Stimulated activated CD4-positive, alpha-beta T cell treated with anti-CD3 and anti-CD28 coated beads, Interleukin-12 subunit alpha, Interleukin-12 subunit beta, amount 100 ng/mL, for 4 hours (primary cell): ENCODE measurements at places on chromosomes 3 and 15.
A peak's percentile ranks its signal among the peaks of the same experiment; 100 is the strongest.

GRCh38 chr3:107651782-107652181 lies 129.0 kb downstream of the BBX start:
- no peak for DNase-seq

DNA sequence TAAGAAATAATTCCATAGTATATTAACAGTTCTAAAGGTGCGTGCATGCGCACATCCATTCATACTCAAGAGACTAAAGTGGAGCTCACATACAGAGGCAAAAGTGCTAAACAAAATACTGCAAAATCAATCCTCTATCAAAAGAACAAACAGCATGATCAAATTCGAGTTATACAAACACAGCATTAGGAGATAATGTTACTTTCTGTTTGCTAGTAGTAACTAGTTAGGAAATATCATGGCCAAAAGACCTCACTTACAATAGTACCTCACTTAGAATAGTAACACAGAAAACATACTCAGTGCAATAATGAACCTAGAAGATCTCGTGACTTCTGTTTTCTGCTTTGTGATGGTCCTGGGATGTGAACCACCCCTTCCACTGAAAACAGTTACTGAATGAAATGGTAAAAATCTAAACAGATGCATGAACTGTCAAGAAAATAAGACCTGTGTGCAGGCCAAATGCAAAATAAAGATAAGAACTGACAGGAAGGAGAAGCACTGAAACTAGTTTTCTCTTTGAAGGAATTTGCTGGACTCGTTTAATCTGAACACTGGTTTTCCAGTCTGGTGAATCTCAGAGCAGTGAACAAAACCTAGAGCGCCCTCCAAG lies 20.9 kb upstream of the CEMIP start:
- DNase-seq, result no peak

- no peak for DNase-seq
These were observed 17.1 kb downstream of the CACNA2D2 start for GRCh38 chr3:50486219-50486888.

GRCh38 chr3:13149330-13150108 lies 76.3 kb upstream of the IQSEC1 start:
- no peak for DNase-seq

DNA sequence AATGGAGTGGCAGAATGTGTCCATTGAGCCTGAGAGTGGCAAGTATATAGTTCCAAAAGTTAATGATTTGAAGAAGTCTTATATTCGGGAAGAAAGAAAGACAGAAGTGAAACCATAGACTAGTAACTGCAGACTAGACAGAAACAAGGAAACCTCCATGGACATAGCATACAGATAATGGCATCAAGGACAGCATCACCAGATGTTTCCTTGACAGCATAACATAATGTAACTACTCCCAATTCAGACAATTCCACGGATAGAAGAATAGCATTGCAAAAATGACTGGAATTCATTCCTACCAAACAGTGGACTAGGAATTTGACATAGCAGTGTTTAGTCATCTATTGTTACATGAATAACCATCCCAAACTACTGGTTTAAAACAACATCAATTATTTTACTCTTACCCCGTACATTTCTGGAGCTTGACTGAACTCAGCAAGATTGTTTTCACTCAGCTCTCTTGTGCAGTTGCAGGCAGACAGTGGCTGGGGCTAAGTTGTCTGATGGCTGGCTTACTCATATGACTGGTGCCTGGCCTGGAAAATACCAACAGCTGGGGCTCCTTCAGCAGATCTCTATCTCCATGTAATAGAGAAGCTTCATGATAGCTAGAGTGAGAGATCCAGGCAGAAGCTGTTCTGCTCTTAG lies 109.7 kb upstream of the GADL1 start:
- DNase-seq, result no peak

DNA sequence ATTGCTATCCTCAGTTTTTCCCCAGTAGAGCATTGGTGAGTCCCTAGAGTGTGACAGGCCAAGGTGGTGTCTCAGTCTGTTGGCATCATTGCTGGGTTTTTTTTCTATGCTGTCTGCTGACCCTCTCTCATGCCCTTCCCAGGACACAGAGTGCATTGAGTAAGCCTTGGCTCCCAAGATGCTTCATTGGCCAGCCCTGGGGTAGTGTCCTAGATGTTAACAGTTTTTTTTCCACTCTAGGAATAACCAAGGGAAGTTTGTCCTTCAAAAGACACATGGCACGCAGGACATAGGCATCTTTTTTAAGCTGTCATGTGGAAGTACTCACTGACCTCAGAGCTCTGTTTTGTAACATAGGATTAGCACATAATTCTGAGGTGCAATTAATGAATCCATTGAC lies 19.5 kb downstream of the ADAMTSL3 start:
- DNase-seq, result no peak

- DNase-seq, result no peak
These were observed 17.9 kb upstream of the NRROS start for GRCh38 chr3:196621611-196622010.

- peak; percentile 47 for DNase-seq
These were observed 61.0 kb upstream of the ANKRD28 start for GRCh38 chr3:15858547-15859506.

GRCh38 chr3:50415816-50416215 lies 56.5 kb upstream of the TMEM115 start:
- no peak for DNase-seq

GRCh38 chr3:18466136-18466535 lies 41.0 kb upstream of the SATB1 start:
- DNase-seq, result no peak

DNA sequence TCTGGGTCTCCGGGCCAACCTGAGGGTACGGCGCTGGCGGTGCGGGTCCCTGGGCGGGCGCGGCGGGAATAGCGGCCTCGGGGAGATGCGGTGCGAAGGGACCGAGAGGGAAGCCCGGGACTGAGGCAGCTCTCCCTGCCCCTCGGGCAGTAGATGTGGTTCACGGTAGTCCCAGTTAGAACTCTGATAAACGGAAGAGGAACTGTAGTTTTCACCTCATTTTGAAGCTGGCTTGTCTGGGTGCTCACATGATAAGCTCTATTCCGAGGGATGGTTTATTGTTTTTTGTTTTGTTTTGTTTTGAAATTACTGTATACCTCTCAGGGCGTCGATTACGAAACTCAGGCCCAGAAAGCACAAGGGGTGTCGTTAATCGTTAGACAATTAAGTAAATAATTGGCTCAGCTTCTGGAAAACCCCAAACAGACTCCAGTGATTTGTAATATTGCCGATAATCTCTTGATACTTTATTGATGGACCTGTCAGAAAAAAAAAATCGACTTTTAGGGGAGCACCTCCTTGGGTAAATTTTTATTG lies 413 bp downstream of the NUSAP1 start:
- DNase-seq, result no peak

DNA sequence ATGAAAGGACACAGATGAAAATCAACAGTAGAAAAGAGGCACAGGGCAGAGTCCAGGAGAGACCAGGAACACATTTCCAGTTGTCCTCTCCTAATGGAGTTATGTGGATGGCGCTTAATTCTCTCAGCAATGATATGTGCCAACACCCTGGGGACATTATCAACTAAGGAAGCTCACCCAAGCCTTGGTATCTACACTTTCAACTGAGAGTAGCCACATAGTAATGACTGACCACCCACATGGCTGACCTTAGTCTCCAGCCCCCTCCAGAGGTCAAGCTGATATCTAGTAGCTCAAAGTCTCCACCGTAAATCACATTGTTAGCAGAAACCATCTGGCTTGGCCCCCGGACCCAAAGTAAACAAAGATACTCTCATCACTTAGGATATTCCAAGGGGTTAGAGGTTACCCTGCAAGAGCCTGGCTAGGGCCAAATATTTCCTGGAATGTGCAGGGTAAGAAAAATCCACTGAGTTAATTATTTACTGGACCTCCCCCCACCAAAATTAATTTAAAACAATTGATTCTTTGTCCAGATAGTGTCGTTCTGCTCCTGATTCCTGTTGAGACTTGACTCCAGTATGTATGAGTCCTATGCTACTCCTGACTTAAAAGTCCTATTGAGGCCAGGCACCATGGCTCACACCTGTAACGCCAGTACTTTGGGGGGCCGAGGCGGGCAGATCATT lies 24.8 kb downstream of the GABRR3 start:
- no peak for DNase-seq

- no peak for DNase-seq
These were observed 130.1 kb downstream of the UACA start for GRCh38 chr15:70633103-70633831.

- no peak for DNase-seq
These were observed 22.2 kb upstream of the SOX2 start for GRCh38 chr3:181689546-181689945.

DNA sequence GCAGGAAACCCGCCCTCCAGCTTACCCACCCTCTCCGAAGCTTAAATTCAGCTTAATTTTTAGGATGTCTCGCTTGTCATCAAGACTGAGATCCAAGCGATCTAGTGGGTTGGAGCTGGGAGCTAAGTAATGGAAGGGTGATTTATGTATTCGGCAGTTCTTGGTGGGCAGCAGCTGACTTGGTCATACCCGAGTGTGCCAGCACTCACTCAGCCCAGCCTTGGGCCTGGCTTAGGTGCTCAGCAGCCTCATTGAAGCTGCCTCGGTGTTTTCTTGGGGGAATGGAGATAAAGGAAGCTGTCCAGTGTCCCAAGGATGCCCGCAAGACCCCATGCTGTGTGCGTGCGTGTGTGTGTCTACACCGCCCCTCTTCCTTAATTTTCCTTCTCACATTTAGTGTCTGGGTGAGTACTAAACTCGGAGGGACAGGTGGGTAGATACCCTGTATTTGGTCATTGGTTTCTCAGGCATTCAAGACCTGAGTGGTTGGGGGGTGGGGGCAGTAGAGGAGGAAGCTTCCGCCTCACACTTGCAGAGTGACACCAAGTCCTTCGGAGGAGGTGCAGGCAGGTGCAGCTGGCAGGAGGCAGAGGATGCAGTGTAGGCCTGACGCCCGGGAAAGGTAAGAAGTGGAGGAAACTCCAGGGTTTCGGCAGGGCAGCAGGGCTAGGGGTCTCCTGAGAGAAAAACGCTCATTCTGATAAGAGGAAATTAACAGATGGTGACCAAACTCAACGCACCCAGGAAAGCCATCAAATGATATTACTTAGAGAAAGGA lies 92.8 kb downstream of the PCSK6 start:
- DNase-seq, result no peak

- DNase-seq, result peak; percentile 51
These were observed 2.4 kb downstream of the CIB1 start for GRCh38 chr15:90231028-90232017.

GRCh38 chr3:149339931-149340309 lies 6.5 kb upstream of the TM4SF18 start:
- DNase-seq, result no peak

DNA sequence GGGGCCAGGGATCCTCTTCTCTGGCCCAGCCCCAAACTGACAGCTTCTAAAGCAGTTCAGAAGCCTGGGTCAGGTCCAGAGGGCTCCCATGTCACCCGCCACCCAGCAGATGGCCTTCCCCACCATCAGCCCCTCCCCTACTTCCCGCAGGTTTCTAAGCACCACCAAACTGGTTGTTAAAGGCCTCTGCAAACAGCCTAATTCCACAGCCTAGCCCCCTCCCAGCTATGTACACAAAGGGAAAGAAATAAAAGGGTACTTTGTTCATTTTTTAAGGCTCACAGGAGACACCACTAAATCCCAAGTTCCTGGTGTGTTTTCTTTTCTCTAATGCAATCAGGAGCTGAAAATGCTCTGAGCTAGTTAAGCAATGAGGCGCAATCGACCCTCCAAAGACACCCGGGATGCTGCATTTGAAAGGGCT lies 30.6 kb downstream of the PLCH1 start:
- DNase-seq, result no peak

DNA sequence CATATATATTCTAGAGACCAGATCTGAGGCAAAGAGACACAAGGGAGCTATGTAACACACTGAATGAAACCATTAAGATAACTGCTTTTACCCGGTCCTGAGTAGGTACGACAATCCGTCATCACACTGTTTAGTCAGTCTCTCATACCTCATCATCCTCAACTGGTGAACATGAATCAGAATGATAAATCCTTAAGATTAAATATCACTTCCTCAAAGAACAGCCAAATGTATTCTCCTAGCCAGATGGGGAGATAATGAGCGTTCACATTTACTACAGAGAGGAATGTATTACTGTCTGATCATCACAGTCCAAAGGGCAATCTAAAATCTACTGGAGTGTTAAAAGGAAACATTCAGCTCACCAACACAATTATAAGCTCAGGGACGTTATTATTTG lies 319.4 kb upstream of the STAC start:
- no peak for DNase-seq

DNA sequence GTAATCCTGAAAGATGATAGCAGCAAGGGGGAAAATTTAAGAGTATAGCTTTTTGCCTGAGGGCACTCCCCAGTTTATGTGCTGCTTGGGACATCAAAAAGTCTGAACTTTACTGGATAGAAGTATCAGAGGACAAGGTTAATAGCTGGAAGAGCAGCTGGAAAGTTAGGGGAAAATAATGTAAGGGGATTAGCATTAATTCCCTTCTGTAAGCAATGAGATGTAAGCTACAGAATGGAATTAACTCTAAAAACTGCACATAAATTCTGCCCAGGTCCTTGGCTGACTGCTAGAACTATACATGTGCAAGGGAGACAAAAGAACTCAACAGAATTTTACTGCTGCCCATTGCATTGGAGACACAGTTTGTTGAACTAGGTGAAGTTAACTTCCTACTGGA lies 55.6 kb downstream of the ATP11B start:
- no peak for DNase-seq

DNA sequence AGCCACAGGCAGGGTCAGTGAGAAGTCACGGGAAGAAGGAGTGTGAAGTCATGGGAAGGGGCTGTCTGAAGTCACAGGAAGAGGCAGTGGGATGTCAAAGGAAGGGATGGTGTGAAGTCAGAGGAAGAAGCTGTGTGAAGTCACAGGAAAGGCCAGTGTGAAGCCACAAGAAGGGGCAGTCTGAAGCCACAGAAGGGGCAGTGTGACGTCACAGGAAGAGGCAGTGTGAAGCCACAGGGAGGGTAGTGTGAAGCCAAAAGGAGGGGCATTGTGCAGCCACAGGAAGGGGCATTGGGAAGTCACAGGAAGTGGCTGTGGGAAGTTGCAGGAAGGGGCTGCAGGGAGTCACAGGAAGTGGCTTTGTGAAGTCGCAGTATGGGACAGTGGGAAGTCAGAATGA lies 35.1 kb downstream of the GASK1A start:
- no peak for DNase-seq

DNA sequence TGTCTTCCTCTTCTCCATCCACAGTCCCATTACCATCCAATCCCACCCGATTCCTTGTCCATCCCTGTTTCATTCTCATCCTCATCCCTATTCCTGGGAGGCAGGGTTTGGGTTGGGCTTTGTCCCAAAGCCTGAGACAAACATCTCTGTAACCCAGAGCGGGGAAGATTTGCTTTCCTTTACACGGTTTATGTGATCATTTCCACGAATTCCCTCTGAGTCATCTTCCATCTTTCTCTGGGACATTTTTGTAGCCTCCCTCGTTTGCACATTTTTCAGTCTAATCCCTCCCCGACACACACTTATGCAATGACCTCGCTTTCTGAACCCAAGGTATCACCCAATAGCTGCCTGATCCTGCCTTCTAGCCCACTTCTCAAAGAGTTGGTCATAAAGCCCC lies 22.8 kb downstream of the DUOX2 start:
- no peak for DNase-seq

- DNase-seq, result no peak
These were observed 36.6 kb downstream of the OSTN start for GRCh38 chr3:191235331-191236314.
